COR-L47 (cell line): ENCODE measurements at places on chromosomes 7 and 10.

DNA sequence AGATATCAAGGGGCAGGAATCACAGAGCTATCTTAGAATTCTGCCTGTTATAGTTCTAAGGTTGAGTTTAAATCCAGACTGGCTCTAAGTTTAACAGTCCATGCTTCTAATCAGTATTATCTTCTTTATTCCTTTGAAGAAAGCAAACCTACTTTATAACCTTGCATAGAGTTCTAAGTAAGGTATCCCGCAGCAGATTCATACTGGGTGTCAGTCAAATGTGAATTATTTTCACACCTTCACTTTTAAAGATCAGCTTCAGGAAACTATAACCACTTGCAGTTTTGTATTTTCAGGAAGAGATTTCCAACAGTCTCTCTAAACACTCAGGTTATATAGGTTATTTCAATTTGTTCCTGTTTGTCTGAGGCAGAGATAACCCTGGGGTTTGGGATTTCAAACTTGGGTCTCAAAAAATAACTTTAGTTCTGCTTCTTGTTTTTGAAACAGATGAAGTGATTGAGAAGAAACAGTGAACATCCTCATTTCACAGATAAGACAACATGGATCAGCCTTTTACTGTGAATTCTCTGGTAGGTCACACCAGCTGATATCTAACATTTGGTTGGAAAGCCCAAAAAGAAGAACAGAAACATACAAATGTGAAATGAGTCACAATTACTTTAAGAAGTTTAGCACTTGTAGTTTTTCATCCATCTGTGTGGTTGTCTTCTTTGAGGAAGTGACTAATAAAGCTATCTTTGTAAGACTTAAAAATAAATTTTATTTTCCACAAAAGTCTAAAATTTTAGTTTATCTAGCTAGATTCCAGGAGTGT lies 21.4 kb downstream of the STAMBPL1 start:
- no peak for DNase-seq

GRCh38 chr10:33352175-33352574 lies 17.7 kb upstream of the NRP1 start:
- no peak for DNase-seq

DNA sequence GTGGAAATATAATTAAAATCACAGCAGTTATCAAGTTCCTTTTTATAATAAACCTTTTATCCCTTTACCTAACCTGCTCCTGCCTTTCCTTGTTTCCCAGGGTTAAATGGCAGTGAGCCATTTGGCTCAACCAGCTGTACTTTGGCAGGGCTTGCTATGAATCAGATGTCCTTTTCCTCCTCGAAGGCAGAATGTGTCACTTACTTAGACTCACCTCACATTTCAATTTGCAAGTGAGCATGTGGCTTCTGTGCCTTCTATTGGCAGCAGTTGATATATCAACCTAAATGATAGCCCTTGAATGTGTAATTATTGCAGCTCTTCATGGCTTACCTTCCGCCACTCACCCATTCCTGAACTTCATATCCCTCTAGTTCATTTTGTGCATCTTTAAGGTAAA lies 301.7 kb downstream of the CSTF2T start:
- no peak for DNase-seq

GRCh38 chr7:4227105-4228010 lies 454.7 kb upstream of the FOXK1 start:
- DNase-seq: no peak

- DNase-seq: no peak
These were observed 2.2 kb upstream of the ADIRF start for GRCh38 chr10:86965986-86966654.

DNA sequence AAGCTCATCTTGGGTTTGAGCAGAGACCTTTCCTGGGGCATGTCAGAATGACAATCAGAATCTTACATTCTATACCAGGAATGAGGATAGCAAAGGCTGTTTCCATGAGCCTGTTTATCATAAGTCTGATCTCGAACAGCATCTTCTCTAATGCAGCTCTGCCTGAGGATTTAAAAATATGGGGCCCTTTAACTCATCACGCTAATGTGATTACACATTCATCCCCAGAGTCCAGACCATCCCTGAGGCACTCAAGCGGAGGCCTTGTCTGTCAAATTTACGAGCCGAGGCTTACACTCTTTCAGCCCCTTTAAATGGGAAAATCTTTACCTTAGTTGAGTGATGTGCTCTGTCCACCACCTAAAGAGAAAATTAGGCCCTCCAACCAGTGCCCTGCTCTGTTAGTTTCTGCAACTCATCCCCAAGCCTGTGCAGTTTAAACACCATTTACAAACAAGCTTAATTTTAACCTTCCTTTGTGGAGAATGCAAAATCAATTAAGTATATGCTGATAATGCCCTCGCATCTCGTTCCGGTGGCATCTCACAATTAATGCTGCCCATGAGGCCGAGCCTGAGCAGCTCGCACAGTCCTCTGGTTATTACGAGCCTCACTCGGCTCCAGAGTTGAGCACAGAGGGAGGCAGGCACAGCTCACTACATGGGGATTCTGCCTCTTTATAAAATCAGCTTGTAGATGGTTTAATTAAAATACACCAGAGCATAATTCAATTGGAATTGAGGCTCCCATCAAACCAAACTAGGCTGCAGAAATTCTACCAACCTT lies 16.0 kb downstream of the CHST15 start:
- DNase-seq: no peak
